ENCODE measurements at places on chromosomes 7 and 10.

DNA sequence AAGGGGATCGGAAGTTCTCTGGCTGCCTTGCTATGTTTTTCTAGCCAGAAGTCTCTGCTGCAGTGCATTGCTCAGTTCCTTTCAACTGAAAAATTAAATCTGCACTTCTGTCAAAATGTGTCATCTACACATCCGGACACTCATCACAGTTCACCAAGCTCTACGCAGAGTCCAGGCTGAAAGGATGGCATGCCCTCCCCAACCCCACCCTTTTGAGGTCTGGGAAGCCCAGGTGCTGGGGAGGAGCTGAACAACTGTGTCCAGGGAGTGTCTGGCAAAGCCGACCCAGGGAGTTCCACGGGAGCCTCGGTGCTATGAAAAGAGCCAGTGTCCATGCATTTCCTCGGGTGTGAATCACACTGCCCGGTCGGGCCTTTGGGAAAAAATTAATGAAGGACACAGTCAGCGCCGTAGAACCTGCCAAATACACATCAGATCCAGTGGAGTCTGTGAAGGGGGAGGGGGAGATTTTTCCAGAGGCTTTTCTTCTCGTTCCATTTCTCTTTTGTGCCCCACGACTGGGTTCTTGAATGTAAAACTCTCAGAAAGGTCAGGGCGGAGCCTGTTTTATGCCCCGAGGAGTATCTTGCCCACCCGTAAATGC, 757 bp upstream of the PALS2 start:
- DNase-seq = peak; percentile 19

GRCh38 chr7:471866-472639, 47.6 kb downstream of the PDGFA start:
- peak; percentile 28 for DNase-seq

- DNase-seq = no peak
Observed at GRCh38 chr7:67438198-67438882, 441.7 kb downstream of the TYW1 start.

DNA sequence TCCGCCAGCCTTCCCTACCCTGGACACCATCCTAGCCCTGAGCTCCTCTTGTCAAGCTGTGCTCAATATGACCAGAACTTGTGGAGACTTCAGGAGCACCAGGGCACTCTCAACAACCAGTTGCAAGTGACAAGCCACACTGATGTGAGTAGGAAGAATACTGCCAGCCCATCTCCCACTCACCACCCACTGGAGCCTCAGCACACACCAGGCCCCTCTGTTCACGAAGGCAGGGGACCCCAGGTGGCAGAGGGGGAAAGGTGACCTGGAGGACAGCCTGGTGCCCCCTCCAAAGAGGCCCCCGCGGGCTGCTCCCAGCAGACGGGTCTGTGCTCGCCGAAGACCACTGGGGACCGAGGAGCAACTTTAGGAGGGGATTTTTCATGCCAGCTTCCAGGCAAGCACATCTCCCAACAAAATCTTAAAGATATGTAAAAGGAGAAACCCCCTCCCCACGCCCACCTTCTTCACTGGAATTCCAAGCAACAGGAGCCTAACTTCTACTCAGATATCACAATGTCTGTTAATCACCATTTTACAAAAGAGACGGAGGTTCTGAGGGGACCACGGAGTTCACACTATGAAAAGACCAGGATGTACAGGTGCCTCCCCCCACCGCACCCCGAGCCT, 1.0 kb downstream of the MMD2 start:
- DNase-seq = no peak

GRCh38 chr10:88725798-88726197, 19.7 kb downstream of the LIPK start:
- DNase-seq = peak; percentile 53

DNA sequence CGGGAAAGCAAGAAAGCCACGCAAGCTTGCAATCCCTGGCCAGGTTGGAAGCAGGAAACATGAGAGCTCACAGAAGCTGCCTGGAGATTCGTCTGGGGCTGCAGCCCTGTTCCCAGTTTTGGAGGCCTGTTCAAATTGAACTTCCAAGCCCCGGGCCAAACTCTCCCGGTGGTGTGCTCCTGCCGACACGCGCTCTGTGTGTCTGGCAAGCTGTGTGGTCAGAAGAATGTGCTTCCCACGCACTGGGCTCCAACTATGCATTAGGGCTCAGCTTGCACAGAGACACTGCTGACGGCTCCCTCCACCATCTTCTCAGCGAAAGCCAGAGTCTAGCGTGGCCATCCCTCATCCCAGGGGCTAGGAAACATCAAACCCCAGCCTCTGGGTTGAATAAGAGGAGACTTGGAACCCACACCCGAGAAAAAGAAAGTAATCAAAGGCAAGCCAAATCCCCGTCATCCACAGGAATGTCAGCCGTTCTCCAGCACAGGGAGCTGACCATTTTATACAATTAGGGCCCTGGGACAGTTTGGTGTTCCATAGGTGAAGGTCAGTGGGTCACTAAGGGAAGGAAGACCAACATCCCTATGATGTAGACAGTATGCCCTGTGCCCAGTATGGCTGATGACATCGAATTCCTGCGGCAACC, 107.2 kb downstream of the FGFR2 start:
- no peak for DNase-seq

DNA sequence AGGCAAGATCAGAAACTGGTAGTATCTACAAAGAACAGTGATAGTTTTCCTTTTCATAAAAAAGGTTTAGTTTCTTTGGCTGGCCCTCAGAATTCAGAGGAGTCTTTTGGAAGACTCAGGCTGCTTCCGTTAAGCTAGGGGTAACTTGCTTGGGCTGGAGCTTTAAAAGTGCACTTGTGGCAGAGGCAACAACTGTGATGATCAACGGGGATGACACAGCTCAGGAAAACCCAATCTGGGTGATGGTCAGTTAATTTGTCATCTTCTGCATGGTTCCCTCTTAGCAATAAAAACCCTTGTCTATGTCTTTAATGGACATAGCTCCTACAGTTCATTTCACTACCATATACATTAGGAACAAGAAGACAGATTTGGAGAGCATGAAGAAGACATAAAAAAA, 46.7 kb downstream of the SGMS1 start:
- no peak for DNase-seq

- DNase-seq = peak; percentile 75
Observed at GRCh38 chr7:129644634-129645230, 33.2 kb downstream of the NRF1 start.

- DNase-seq = no peak
Observed at GRCh38 chr10:77667426-77668324, 30.1 kb upstream of the KCNMA1 start.

DNA sequence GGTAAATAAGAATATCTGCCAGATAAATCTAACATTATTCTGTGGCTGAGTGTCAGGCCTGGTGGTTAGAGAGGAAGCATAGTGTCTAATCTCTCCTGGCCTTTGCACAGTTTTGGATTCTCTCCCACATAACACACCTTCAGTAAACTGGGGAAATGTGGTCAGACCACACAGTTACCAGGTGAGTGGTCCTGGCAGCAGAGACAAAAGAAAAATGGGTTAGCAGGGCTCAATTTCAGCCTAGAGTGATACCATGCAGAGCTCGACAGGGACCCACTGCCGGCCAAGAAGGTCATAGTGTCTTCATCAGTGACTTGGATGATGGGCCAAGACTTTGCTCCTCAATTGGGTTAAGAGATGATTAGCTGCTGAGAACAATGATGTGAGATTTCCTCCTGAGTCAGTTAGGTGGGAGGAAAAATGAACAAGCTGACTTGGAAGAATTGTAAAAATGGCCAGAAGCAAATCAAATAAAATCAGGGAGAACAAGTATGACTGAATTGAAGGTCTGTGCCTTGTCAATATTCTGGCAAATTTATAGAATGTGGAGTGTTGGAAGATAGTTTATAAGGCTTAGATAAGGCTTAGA, 69.2 kb upstream of the EFCAB10 start:
- no peak for DNase-seq

DNA sequence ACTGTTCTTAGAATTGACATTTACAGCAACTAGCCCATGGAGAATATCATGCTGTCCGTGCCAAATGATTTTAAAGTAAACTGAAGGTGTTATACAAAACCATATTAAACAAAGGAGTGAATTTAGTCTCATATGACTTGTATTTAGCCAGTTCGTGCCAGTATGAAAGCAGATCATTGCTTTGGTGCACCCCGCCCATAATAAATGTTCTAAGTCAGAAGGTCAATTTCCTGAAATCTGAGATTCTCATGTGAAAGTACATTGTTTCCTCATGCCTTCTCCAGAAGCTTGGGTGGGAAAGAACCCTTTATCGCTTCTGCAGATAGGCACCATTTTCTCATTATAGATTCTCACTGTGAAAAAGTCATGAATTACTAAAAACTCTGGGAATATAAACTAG, 106.4 kb downstream of the CAMK1D start:
- no peak for DNase-seq

DNA sequence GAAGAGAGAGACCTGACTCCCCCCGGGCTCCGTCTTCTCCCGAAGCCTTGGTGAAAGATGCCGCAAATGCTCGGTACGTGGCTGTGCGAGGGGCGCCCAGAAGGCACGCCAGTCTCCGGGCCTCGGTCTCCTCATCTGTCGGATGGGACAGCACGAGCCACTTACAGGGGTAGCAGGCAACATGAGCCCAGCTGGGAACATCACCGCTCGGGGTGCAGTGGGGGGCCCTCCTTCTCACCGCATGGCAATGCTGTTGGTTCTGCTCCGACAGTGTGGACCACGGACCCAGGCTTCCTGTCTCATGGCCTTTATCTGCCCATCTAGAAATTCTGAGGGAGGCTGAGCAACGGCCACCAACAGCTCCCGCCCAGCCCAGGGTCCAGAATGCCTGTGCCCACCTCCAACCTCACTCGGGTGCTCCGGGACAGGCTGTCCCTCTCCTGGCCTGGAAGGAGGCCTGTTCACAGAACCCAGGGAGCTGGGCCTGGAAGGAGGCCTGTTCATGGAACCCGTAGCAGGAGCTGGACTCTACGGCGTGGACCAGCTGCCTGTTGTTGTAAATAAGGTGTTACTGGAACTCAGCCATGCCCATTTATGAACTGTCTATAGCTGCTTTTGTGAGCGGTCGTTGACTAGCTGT, 15.8 kb downstream of the ADAP1 start:
- DNase-seq = no peak

DNA sequence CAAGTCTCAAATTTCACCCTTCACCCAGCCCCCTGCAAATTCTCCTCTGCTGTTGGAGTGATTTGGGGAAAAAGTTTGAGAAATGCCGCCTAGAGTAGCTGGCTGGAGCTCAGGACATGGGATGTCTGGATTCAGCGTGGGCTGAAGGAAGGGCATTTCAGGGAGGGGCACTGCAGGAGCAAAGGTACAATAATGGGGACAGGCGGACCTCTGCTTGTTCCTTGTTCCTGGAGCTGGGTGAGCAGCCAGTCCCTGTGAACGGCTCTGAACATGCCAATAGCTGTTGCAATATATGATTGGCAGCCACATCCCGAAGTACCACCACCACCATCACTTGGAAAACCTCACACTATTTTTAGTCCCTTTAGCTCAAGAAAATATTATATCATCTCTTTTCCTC, 23.4 kb downstream of the ADRA2A start:
- DNase-seq = no peak

DNA sequence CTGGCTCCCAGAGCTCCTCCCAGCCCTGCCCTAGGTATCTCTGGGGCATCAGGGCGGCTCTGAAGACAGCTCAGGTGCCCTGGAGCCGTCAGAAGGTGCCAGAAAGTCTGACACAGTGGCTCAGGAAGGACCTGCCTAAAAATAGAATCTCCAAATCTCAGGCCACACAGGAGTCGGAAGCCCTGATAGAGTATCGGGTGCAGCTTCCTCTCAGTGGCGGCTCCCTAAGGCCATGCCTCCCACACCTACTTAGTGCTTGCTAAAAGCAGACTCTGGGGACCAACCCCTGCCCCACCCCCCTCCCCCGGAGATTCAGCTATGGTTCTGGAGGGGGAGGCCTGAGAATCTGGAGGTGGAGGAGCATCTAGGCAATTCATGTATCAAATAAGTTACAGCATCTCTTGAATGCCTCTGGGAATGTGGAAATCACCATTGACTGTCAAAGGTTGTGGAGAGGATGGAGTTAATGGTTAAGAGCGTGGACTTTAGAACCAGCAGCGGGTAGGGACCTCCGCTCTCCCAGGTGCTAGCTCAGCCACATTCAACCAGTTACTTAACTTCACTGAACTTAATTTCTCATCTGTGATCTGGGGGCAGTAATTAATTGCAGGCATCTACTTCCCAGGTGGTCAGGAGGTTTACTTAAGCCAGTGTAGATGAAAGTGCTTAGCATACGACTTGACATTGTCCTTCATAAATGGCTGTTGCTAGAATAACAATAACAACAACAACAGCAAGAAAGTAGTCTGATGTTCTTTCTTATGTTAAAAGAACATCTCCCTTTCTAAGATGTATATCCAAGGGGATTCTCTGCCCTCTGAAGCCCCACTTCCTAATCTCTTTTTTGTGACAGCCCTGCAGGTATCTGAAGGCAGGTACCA, 38.6 kb upstream of the MXI1 start:
- no peak for DNase-seq

GRCh38 chr7:43872406-43873110, 3.2 kb upstream of the MRPS24 start:
- no peak for DNase-seq
